ENCODE measurements at places on chromosomes 3 and 15.

DNA sequence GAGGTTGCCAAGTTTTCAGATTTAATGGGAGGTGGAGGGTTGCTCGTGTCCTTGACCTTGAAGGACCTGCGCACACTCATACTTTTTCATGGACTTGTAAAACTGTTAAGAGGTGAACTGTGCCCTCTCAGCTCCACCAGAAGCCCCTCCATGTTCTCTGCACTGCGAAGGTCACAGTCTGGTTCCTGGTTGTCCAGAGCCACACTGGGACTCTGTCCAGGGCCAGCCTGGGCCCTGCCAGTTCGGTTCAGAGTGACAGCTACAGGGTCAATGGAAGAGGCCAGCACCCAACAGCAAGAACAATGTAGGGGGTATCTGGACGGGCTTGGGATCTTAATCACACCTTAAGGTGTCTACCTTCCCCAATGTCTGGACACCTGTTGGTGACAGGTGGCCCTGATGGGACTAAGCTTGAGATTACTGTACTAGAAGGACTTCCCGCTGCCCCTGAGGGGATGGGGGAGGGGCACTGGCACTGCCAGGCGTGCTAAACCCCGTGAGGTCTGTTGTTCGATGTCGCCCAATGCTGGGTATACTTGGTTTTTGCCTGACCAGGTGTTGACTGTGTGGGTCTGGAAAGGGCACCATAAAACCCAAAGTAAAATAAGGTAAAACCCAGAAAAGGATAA lies 34.7 kb downstream of the GRK7 start:
- no peak for DNase-seq

DNA sequence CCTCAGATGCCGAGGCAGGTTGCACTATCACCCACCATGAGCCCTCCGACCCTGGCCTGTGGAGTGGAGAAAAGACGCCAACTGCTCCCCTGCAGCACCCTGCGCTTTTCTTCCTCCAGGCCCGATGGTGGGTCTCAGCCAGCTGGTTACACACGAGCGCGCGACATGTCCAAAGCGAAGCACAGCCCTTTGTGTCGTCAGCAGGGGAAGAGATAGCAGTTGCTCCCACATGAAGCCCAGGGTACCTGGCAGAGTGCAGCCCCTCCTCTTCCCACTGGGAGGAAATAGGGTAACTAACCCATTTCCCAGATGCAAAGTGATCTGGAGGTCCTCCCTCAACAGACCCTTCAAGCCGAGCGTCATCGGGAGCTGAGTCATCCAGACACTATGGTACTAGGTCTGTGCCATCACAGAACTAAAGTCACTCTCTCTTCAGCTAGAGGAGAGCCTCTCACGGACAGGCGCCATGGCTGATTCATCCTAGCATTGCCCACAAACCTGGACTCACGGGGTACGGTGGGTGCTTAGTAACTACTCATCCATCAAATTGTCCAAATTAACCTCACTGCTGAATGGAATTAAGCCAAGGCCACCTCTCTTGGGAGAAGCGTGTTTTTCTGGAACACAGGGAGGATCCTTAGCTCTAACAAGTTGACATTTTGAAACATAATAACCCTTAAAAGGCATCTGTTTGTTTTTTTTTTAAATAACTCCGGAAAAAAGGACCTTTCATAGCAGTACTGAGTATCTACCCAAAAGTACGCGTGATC lies 45.2 kb upstream of the BDH1 start:
- no peak for DNase-seq

GRCh38 chr3:12423918-12424630 lies 60.2 kb upstream of the TSEN2 start:
- DNase-seq, result no peak

DNA sequence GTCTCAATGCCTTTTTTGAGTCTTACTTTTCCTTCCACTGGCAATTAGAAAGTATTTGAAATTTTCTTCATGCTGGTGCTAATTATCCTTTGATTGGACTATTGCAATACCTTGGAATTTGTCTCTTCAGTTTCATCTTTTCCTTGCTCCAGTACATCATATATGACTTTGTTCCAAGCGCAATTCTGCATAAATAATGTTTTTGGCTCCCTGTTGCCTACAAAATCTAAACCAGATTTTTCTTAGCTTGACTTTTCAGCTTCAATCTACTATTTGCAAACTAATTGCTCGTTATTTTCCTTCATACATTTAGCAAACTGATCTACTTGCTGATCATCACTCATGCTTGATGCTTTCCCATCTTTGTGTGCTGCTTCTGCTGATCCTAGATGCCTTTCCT lies 230.8 kb upstream of the GPR149 start:
- no peak for DNase-seq

GRCh38 chr15:64847448-64847847 lies 5.7 kb downstream of the PLEKHO2 start:
- DNase-seq, result no peak

- DNase-seq, result no peak
Observed at GRCh38 chr3:86967062-86967461, 23.9 kb downstream of the VGLL3 start.

- DNase-seq, result no peak
Observed at GRCh38 chr15:39287322-39288195, 293.3 kb upstream of the THBS1 start.

All from Calu3 (cell line).